ENCODE measurements at places on chromosomes 1 and 21.

GRCh38 chr21:36466061-36466511 lies 13.8 kb downstream of the CLDN14 start:
- no peak for DNase-seq

- no peak for DNase-seq
Observed at GRCh38 chr1:39540504-39541031, 36.0 kb downstream of the PABPC4 start.

DNA sequence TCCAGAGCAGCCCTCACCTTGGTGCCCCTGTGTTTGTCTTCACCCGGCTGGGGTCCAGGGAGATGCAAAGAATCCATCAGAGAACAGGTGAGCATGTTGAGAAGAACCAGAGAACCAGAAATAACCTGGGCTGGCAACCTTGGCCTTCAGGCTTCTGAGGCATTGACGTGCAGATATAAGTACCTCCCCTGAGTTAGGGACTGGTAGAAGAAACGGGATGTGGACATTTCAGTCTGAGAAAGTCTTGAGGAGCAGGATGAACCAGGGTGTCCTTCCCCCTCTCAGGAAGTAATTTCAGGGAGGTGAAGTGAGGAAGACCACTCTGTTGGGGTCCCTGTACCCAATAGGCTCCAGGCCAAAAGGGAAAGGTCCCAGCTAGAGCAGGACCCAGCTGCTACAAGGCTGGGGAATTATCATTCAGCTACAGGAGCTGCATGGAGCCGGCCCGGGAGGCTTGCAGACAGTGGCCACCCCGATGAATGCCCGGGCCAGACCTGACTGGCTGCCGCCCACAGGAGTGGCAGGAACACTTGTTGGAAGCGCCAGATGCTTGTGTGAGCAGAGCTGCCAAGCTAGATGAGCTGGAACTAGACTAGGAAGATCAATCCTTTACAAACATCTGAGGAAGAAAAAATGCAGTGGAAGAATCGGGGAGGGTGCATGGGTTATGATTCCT lies 1.7 kb upstream of the AURKAIP1 start:
- DNase-seq: no peak

GRCh38 chr1:41891199-41891896 lies 27.4 kb downstream of the HIVEP3 start:
- peak; percentile 61 for DNase-seq

GRCh38 chr21:15098908-15099307 lies 34.1 kb upstream of the NRIP1 start:
- DNase-seq: no peak

DNA sequence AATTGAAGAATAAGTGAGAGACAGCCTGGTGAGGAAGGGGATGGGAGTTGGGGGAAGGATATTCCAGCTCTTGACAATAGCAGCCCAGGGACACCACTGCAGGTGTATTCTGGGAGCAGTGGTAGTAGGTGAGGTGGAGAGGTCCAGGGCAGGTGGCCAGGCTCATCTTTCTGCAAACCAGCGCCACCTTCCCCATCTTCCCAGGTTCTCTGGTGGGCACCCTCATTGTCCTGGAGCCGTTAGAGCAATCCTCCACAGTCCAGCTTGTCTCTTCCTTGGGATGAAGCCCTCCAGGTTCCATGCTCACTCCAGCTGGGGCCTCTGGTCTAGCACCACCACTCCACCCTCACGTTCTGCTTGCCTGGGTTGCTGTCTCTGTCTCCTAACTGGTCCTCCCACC lies 97.0 kb downstream of the IER5 start:
- no peak for DNase-seq

DNA sequence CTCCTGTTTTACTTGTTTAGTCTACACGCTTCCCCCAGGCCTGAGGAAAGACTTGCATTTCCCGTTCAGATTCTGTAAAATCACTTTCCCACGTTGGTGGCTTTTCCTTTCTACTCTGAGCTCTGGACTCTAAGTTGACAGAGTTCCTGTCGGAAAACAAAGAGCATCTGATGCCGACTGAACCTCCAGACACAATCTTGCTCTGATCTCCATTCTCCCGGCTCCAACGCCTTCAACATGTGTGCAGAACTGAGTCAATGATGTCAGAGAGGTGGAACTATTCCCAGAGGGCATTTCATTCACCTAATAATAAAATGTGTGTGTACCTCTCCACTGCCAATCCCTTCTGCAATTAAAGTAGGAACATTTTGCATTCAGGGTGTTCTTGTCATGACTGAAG lies 147.7 kb downstream of the MIS18A start:
- no peak for DNase-seq

DNA sequence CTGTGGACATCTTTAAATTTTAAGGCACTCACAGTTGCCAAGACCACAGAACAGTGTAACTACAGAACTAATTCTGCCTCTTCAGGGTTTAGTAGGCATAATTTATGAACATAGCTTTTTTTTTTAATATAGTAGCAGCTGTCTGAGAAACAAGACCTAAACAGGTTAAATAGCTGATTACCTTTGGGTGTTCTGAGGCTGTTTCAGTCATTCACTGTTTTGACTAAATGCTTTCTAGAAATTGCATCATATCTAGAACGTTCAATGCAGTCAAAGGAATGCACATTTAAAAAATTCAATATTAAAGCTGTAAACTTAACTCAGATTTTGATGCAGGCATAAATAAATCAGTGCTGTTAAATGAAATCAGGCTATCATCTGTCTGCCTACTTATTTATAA lies 101.6 kb downstream of the BRINP3 start:
- DNase-seq: no peak

- DNase-seq: peak; percentile 52
Observed at GRCh38 chr1:186482661-186483255, 21.8 kb upstream of the PDC start.

DNA sequence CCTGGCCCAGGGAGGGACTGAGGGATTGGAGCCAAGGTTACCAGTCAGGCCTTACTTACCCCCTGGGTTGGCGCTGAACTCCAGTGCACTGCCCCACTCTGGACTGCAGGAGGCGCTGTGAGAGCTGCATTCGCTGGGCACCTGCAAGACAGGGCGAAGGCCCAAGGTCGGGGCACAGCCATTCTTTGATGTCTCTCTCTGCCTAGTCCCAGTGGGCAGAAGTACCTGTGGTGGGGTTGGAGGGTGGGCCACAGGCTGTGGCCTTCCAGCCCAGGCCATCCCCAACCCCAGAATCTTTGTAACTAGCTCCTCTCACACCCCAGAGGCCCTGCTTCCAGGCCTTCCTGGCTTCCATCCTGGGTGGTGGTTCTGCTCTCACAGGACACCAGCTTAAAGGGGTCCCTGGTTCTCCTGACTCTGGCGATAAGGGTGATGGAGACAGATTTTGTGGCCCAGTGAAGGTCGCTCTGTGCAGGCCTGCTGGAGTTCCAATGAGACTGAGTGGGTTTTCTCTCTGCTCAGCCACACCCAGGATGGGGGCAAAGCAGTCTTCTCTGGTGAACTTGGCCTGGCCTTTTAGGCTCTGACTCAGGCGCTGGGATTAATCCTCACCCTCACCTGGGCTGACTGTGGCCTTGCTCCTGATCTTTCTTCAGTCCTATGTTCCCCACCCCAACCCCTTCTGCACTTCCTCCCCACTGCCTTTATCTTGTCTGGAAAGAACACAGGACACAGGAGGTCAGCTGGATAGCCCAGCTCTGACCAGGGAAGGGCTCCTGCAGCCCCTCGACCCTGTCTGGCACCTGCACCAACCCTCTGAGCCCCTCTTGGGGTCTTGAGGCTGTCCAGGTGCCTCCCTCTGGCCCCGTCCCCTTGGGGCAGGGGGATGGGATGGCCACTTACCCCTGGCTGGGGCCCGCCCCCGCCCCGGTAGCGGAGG lies 954 bp downstream of the MYOG start:
- DNase-seq: peak; percentile 53

DNA sequence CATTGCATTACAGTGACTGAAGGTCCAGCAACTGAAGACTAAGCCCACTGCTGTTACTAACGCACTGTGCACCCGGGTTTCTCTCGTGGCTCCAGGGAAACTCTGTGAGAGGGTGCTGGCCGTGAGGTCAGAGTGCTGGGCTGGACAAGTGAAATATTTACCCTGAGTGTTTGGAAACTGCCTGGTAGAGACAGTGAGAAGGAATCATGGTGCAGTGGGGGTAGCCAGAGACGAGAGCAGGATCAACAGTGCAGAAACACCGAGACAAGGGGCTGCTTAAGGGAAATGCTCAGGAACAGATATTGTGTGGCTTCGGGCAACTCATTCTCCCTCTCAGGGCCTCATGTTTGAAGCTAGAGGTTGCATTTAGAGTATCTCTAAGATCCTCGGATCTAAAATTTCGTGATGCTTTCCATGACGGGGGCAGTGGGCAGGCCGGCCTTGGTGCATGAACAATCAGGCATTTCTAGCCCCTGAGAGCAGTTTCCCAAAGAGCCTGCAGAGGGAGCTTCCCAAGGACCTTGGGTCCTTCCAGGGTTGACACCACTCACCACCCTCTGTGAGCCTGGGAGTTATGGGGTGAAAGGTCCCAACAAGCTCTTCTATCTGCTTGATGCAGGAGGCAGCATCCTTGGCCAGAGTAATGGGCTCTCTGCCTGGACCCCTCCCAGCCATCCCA lies 9.7 kb downstream of the CD2 start:
- DNase-seq: peak; percentile 74

- no peak for DNase-seq
Observed at GRCh38 chr21:16205527-16205926, 475.7 kb downstream of the USP25 start.

GRCh38 chr1:76865696-76866286 lies 1.5 kb upstream of the ST6GALNAC5 start:
- no peak for DNase-seq

GRCh38 chr1:9852410-9853248 lies 28.9 kb upstream of the CLSTN1 start:
- no peak for DNase-seq

GRCh38 chr1:10353693-10354092 lies 45.2 kb upstream of the PGD start:
- no peak for DNase-seq

GRCh38 chr1:61424382-61424781 lies 300.6 kb downstream of the TM2D1 start:
- no peak for DNase-seq

GRCh38 chr1:175749075-175749474 lies 5.7 kb upstream of the TNR start:
- no peak for DNase-seq

- no peak for DNase-seq
Observed at GRCh38 chr1:209080170-209080781, 503.2 kb upstream of the CAMK1G start.

DNA sequence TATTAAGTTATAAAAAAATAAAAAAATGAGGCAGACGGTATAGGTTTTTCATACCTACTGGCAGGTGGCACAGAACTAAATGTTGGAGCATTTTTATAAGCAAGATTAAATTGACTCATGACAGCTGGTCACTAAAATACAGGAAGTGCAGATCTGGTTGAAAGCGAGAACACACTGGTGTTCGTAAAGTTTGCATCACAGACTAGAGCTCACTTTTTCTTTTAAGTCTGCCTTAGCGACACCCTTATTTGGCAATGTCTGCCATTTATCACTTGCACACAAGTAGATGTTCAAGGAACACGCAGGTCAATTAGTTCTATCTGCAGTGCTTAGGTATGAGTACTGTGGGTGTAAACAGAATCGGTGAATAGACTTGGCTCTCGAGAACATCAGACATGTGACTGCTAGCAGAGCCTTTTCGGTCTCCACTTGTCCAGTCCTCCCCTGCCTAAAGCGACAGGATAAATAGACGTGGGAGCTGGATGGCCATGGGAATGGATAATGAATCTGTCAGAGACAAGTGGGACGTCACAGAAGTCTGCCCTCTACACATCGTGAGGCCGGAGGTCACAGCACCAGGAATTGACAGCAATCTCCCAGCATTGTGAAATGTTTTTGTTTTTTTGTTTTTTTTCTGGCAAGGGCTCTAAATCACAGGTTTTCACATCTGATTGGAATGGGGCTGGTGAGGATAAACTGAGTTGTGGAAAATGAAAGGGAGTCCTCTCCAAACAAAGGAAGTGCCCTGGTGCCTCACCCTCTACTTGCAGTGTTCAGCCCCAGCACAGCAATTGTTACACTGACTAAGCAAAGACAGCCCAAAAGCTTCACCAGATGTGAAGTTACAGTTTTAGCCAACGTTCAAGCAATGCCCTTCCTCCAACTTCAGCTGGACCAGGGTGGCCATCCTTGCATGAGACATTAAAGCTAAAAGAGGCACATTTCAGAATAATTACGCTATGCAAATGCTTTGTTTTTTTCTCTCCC lies 248.9 kb downstream of the NTNG1 start:
- DNase-seq: no peak

GRCh38 chr1:175192111-175192629 lies 406 bp downstream of the KIAA0040 start:
- peak; percentile 64 for DNase-seq

DNA sequence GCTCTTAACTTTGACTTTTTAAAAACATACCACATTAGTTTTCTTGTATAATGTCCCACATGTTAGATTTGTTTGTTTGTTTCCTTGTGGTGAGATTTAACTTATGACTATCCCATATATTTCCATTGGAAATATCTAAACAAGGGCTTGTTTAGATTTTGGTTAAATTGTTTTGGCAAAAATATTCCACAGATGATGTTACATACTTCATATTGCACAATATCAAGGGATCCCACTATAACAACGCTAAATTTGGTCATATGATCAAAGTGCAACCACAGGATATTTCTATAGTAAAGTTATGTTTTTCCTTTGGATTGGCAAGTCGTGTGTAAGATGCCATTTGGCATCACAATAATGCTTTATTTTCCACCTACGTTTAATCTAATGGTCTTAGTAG lies 396.7 kb downstream of the TGFB2 start:
- DNase-seq: no peak

DNA sequence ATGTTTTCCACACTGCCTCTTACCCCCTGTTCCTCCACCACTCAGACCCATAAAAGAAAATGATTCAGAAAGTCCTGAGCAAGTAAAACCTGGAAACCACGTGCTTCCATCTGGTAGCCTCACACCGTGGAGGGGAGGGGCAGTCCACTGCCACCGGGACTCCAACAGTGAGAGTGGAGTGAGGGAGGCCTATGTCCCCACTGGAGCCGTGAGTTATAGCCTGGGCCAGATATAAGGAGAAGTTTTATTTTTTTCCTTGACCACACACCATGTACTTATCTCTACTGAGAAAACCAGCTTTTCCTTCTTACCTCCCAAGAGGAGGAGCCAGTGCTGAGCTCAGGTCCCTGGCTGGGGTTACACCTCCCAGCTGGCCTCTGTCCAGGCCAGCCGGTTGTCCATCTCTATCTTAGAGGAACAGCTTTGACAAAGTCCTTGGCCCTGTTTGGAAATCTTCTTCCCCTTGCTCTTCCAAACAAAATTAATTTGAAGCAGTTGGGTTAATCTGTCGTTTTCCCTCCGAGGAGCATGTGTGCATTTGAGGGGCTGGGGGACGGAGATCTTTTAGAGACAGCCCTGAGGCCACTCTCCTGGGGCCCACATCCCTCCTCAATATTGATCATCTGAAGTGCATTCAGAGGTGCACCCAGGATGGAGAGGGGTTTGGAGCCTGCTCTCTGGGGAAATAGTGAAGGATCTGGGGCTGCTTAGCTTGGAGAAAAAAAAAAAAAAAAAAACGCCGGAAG lies 49.1 kb upstream of the SERBP1 start:
- peak; percentile 17 for DNase-seq

DNA sequence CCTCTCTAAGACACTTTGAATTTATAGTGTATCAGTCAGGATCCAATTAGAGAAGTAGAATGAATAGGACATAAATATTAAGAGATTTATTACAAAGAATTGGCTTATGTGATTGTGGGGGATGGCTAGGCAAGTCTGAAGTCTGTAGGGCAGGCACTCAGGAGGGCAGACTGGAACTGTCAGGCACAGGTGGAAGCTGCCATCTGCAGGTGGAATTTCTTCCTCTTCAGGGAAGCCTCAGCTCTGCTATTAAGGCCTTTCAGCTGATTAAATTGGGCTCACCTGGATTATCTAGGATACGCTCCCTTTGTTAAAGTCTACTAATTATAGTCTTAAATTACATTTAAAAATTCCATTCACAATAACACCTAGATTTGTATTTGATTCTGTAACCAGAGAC lies 92.0 kb upstream of the HAO2 start:
- no peak for DNase-seq

Measured in activated CD4-positive, alpha-beta T cell treated with anti-CD3 and anti-CD28 coated beads, Interleukin-2, amount 50 U/mL, for 48 hours (primary cell).